Osteocyte (in vitro differentiated cells): ENCODE measurements at places on chromosomes 5 and 9. TPM values are rescaled to one million over a fixed set of nuclear protein-coding genes. Genes with fewer than 3 reads are reported as not detected.

- H3K4me1 ChIP-seq = no peaks in the 10 kb centered on the region
- H3K27ac ChIP-seq = no peak overlapping the region
- peaks cover 20% of the 10 kb centered on the region for H3K27me3 ChIP-seq
- H3K4me3 ChIP-seq = no peak overlapping the region
- DNase-seq = no peak
Observed at GRCh38 chr5:79151942-79152671, 40.5 kb downstream of the BHMT start.

- H3K27ac ChIP-seq = no peak overlapping the region
- H3K4me3 ChIP-seq = no peak overlapping the region
- H3K36me3 ChIP-seq = peaks cover 2% of the 10 kb centered on the region
- peaks cover 30% of the 10 kb centered on the region for H3K4me1 ChIP-seq
- no peak for DNase-seq
Observed at GRCh38 chr5:125139590-125139989, 393.2 kb upstream of the ZNF608 start.

DNA sequence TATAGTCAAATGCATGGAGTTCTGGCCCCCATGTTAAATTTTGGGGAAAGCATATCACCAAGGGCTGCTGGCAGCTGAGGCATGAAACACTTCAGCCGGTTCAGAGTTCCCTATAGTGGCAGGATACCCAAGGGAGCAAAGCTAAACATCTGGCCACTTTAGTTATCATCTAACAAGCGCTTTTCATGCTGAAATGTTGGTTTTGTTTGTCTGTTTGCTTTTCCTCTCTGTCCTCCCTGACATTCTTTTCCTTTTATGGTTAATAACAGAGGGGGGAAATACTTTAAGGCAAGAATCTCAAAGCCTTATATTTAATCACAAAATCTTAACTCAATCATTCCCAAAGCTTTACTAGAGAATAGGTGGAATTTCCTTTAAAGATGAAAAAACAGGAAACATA, 11.9 kb downstream of the APBA1 start:
- DNase-seq = no peak
- H3K27me3 ChIP-seq = no peaks in the 10 kb centered on the region
- H3K4me1 ChIP-seq = peaks cover 14% of the 10 kb centered on the region
- no peaks in the 10 kb centered on the region for H3K36me3 ChIP-seq
- no peak overlapping the region for H3K4me3 ChIP-seq

DNA sequence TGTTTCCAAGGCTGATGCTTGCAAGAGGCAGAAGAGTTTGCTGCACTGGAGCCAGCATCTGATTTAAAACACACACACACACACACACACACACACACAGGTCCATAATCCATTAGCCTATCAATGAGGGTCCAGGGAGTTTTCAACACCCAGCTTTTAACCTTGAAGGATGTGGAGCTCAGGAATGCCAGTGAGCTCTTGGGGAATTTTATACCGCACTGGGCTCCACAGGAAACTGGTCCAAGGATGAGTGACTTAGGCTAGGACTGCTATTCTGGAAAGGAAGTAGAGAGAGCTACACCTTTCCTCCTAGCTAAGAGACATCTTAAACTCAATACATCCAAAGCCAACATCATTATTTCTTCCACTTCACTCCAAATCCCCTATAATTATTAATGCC, 942 bp upstream of the NRG2 start:
- H3K36me3 ChIP-seq = no peaks in the 10 kb centered on the region
- peak overlapping the region; percentile 74 for H3K4me3 ChIP-seq
- H3K27me3 ChIP-seq = peaks cover 38% of the 10 kb centered on the region
- H3K4me1 ChIP-seq = peaks cover 26% of the 10 kb centered on the region
- DNase-seq = no peak

DNA sequence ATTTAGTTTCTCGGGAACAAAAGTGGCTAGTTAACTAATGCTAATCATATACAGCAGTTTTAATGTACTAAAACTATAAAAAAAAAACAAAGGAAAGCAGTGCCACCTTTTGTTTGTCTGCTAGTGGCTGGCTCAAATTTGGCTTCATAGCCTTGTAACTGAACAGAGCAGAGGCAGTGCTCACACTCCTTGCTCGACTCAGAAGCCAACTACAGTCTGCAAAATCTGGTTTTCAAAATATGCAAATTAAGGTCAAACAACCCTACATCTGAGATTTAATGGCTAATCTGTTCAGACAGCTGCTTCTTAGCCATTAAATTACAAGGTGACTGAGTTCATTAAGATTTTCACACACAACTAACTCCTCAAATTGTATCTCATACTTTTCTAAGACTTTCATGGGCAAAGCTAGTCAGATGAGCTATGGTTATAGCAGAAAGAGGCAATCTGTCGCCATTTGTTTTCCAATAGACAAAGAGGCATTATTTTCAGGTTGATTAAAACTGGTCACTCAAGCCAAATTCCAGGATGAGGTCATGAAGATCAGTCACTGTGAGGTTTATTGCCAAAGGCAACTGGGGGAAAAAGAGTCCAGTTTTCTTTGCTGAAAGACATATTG, 56.8 kb upstream of the EPB41L4A start:
- peaks cover 2% of the 10 kb centered on the region for H3K27me3 ChIP-seq
- DNase-seq = no peak
- peaks cover 2% of the 10 kb centered on the region for H3K4me1 ChIP-seq
- no peak overlapping the region for H3K4me3 ChIP-seq
- no peak overlapping the region for H3K27ac ChIP-seq

- no peak overlapping the region for H3K27ac ChIP-seq
- H3K4me3 ChIP-seq = no peak overlapping the region
- peaks cover 37% of the 10 kb centered on the region for H3K27me3 ChIP-seq
- no peaks in the 10 kb centered on the region for H3K36me3 ChIP-seq
- no peak for DNase-seq
Observed at GRCh38 chr5:1643651-1644392, 120.1 kb upstream of the LPCAT1 start.

GRCh38 chr9:69496846-69497450, 171.9 kb downstream of the ENTREP1 start:
- no peak overlapping the region for H3K4me3 ChIP-seq
- no peaks in the 10 kb centered on the region for H3K36me3 ChIP-seq
- no peak overlapping the region for H3K27ac ChIP-seq
- H3K27me3 ChIP-seq = no peaks in the 10 kb centered on the region
- H3K4me1 ChIP-seq = no peaks in the 10 kb centered on the region
- no peak for DNase-seq

DNA sequence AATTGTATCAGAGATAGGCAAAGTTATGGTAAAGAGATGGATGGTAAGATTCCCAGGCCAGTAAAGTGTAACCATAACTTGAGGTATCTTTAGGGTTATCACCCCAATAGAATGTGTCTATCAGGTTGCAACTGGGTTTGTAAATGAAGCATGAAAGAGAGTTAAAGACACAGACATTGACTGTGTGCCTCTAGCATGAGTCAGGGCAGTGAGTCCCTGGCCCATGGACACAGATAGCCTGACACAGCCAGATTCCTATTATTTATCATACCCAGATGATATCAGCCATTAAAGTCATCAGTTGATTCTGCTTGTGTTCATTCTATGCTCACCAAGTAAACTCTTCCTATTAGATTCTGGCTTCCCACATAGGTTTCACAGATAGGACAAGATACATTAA, 33.5 kb upstream of the SNAPC3 start:
- H3K36me3 ChIP-seq = no peaks in the 10 kb centered on the region
- no peak overlapping the region for H3K27ac ChIP-seq
- DNase-seq = no peak
- H3K4me3 ChIP-seq = no peak overlapping the region

- H3K36me3 ChIP-seq = no peaks in the 10 kb centered on the region
- peaks cover 22% of the 10 kb centered on the region for H3K4me1 ChIP-seq
- H3K27ac ChIP-seq = no peak overlapping the region
- peaks cover 3% of the 10 kb centered on the region for H3K27me3 ChIP-seq
Observed at GRCh38 chr5:68711293-68712200, 382.3 kb upstream of the SLC30A5 start.

Gene CMYA5
- 0.16 and 0.39 TPM in 2 replicates for total RNA-seq

Gene ABCA1
- total RNA-seq = 49.5 and 51.1 TPM in 2 replicates

Gene SLCO4C1
- 0.10 and 0.11 TPM in 2 replicates for total RNA-seq
